DMS79 treated with DMSO at 0.1 percent for 48 hours (cell line): ENCODE measurements at places on chromosomes 11 and 22.

- DNase-seq, result no peak
Observed at GRCh38 chr22:48238284-48238915, 1476.0 kb downstream of the TBC1D22A start.

- no peak for DNase-seq
Observed at GRCh38 chr11:15947681-15948648, 408.4 kb downstream of the SOX6 start.

- peak; percentile 23 for DNase-seq
Observed at GRCh38 chr11:83819931-83820549, 533.9 kb upstream of the CCDC90B start.

- DNase-seq, result no peak
Observed at GRCh38 chr11:41982975-41983374, 523.5 kb upstream of the LRRC4C start.

DNA sequence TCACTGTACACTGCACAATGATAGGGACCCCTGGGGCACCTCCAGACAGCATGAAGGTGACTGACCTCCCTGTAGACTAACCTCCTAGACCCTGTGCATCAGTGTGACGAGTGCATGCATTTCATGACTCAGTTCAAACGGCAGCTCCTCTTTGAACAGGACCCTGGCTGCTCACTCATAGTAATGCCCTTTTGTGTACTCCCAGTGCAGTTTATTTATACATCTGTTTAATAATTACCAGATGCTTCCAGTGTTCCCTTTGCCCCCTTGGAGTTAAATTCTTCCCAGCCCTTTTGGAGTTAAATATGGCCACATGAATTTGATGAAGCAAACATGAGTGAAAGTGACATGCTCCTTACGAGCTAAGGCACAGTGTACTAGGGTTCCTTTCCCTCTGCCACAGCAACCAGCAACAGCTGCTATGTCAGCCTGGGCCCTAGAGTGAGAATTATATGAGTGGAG is 72.4 kb downstream of the PANX1 start:
- no peak for DNase-seq

- peak; percentile 17 for DNase-seq
Observed at GRCh38 chr11:63882555-63883242, 34.3 kb downstream of the RCOR2 start.

- DNase-seq, result no peak
Observed at GRCh38 chr11:38305682-38306081, 1707.6 kb upstream of the RAG2 start.

DNA sequence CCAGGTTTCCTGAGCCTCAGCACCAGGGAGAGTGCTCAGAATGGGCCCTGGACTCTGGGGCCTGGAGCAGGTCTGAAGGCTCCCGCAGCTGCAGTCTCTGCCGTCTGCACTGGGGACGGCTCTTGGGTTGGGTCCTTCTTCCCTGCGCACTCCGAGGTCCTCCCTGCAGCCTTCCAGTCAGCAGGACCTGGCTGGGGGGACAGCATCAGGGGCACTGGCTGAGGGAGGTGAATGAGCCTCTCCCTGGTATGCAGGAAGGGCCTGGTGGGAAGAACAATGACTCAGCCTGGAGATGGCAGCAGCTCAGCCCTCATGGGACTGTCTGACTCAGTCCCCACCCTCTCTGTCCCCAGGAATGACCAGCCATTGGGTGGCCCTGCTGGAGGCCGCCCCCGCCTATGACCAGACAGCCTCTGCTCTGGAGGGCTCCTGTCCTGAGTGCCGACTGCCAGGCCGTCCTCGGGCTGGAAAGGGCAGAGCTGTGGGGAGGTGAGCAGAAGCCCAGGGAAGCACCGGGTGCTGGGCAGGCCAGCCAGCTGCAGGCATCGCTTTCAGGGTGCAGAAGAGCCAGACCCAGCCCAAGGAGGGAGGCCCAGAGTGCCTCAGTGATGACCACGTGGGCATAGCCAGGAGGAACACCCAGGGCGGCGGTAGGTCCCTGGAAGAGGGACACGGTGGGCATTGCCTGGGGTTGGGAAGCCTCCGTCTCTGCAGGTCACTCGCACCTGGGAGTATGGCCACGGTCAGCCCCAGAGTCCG is 455.0 kb downstream of the BRD1 start:
- DNase-seq, result no peak

DNA sequence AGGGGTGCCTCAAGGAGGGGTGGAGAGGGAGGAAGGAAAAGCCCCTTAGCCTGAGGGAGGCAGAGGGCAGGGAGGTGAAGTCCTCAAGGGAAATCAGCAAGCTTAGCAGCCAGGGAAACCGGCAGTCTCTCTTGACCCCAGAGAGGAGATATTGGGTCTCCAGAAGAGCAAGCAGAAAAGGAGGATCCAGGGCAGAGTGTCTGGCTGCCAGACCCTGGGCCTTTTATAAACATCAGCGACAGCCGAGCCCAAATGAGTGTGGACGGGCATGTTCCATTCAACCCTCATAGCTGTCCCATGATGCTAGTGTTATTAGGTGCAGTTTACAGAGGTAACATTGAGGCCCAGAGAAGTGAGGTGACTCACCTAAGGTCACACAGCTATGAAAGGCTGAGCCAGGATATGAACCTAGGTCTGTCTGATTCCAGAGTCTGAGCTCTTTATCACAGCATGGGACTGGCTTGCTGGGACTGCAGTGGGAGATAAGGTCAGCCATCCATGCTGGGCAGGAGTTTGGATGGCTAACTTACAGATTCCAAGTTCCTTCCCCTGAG is 9.3 kb downstream of the PRDM11 start:
- DNase-seq, result no peak

DNA sequence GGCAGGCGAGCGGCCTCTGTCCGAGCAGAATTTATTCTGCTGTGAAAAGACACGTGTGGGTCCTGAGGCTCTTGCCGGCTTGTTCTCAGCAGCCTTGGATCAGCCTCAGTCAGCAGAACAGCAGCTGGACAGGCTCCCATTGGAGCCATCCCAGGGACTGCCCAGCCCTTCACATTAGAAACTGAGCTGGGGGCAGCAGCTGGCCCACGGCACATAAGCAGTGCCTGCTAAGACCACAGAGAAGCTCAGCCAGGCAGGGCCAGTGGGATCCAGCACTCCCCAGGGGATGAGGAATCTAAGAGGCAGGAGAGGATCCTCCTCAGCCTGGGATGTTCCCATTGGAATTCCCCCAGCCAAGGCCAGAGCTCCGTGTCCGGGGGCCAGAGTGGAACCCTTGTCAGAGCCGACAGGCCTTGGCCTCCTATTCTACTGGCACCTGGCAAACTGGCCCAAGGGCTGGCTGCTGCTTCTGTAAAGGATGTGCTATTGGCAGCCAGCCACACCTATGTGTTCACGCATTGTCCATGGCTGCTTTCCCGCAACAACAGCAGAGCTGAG is 18.2 kb downstream of the RTN4R start:
- DNase-seq, result peak; percentile 5

DNA sequence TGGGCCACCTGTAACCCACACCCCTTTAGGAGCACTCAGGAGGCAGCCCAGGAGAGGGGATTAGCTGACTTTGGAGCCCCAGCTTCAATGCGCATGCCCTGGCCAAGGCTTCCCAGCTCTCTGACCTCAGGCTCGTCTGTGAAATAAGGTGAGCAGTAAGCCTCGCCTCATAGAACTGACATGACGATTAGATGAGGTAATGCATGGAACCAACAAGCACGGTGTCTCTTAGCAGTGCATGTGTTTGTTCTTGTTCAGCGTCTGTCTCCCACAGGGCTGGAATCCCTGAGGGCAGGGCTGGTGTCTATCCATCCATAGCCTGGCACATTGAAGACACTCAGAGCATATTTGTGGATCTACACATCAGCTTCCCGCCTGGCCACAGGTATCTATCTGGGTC is 415.4 kb downstream of the MN1 start:
- DNase-seq, result no peak

GRCh38 chr11:33479231-33479630 is 221.4 kb downstream of the C11orf91 start:
- peak; percentile 37 for DNase-seq

DNA sequence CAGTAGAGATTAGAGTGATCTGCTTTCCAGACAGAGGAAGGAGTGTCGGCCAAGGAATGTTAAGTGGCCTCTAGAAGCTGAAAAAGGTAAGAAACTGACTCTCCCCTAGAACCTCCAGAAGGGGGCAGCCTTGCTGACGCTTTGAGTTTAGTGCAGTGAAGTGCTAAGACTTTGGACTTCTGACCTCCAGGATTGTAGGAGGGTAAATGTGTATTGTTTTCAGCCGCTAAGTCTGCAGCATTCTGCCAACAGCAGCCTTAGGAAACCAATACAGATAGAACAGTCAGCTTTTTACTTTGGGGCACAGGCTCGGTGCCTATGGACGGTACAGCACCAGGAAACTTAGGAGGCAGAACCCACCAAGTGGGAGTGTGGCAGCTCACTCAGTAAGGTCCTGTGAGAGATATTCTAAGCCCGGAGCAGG is 3.6 kb upstream of the TBC1D22A start:
- peak; percentile 25 for DNase-seq

- DNase-seq, result no peak
Observed at GRCh38 chr11:2093575-2094353, 45.4 kb downstream of the IGF2 start.

GRCh38 chr11:92340839-92341238 is 116.2 kb downstream of the FAT3 start:
- no peak for DNase-seq

- DNase-seq, result no peak
Observed at GRCh38 chr11:13120691-13121090, 111.6 kb downstream of the RASSF10 start.

GRCh38 chr22:11307998-11308397 is 4220.0 kb upstream of the OR11H1 start:
- no peak for DNase-seq

- no peak for DNase-seq
Observed at GRCh38 chr11:104343578-104343977, 179.6 kb upstream of the PDGFD start.

- no peak for DNase-seq
Observed at GRCh38 chr11:93340223-93340622, 9.7 kb downstream of the DEUP1 start.

DNA sequence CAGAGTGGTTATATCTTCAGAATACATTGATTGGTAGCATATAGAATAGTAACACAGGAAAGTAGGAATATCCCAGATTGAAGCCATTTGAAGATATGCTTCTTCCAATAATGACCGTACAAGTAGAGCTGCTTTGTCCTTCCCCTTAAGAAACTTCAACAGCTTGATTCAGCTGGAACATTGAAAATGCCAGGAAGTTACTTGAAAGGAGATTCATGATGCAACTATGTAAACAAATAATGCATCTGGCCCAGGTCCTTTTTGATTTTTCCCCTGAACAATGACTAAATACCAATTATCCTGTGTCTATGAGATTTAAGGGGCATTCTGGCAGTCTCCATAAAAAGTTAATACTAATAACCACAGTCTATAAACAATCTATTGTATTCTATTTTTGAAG is 3.0 kb downstream of the DKK3 start:
- DNase-seq, result no peak

DNA sequence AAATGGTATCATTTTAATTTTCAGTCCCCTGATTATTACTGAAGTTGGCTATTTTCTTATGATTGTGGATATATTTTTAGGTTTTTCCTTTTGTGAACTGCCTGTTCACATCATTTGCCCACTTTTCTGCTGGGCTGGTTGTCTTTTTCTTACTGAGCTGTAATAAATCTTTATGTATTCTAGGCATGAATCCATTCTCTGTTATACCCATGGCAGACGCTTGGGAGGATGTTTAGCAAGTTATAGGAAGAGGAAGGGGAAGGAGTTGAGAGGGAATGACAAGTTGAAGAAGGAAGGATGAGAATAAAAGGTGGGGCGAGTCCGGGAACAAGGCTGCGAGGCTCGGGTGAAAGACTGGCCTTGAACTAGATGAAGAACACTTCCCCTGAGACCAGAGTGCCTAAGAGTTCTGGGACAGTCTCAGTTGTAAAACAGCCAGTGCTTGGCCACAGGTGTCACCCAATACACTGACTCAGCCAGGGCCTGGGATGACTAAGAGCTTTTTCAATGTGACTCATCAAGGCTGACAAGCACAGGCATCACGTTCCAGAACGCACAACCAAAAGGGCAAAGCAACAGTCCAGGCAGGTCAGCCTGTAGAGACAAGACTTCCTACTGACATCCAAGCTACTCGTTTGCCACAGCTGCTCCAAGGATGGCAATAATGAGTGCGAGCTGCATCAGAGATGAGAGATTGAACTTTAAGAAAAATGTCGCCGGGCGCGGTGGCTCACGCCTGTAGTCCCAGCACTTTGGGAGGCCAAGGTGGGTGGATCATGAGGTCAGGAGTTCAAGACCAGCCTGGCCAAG is 35.2 kb downstream of the LRFN4 start:
- DNase-seq, result no peak

DNA sequence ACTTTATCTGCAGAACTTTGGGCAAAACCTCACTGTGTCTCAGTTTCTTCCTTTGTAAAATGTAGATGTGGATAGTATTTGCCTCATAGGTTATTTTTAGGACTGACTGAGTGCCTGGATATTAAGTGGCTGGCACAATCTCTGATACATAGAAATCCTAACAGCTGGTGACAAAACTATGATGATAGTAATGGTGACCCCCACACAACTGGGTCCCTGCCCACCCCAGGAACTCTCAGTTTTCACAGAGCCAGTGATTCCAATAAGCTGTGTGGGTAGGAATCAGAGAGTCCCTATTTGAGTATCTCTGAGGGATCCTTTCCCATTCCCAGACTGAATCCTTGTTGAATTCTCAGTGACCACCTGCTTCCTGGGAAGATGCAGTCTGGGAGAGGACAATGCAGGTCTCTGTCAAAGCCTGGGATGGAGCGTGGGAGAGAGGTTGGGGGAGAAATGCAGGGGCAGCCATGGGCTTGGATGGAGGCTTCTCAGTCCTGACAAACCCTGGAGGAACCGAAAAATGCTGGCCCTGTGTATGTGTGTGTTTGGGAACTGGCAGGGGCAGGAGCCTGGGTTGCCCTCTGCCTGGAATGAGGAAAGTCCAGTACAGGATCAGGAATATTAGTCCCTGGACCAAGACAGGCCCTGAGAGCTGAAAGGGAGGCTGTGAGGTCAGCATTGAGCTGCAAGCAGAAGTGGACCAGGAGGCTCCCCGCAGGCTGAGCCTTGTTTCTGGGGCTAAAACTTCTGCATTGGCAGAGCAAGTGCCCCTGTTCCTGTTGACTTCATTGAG is 6.1 kb upstream of the P2RY6 start:
- DNase-seq, result no peak

DNA sequence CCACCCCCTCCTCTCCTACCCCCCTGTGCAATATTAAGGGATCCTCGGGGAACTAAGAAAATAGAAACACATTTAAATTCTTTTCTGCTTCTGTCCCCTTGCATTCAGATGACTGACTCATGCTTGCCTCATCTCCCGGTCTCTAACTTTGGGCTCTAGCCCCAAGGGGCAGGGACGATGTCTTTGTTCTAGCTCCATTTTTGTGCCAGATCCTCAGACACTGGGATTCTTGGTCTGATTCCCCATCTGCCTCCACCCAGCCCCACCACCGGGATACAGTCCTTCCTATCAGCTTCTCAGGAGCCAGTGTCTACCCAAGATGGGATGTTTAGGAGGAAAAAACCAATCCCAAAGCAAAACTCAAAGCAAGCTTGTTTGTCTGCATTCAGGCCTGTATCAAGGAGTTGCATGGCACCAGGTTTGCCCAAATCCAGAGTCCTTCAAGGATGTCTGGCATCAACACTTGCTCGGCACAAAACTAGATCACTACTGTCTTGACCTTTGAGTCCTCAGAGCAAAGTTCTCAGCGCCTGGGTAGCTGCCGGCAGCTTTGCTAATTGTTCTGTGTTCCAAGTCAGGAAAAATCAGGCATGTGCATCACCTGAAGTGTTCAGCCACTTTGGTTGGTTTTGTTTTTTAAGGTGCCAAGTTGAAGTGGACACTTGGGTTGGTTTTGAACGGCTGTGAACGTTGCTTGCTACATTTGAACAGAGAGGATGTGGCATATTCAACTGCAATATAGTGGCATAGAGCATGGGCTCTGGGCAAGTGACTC is 212.8 kb downstream of the DSCAML1 start:
- peak; percentile 85 for DNase-seq
